ENCODE measurements at places on chromosomes 5 and 9.

DNA sequence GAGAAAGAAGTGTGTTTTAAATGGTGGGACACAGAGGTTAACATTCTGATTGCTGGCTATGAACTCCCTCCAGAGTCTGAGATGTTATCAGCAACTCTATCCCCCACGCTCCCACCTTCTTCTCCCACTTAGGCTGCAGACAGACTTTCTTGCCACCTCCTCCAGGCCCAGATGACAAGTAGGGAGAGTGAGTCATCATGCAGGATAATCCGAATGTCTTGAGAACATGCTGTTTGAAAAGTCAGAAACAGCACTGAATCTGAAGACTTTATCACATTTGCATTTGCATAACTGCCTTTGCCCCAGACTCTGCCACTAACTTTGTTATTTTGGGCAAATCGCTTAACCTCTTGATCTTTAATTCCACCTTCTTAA is 139.8 kb downstream of the ESM1 start:
- DNase-seq: no peak

GRCh38 chr5:151221574-151221973 is 2.3 kb downstream of the CCDC69 start:
- DNase-seq: no peak

DNA sequence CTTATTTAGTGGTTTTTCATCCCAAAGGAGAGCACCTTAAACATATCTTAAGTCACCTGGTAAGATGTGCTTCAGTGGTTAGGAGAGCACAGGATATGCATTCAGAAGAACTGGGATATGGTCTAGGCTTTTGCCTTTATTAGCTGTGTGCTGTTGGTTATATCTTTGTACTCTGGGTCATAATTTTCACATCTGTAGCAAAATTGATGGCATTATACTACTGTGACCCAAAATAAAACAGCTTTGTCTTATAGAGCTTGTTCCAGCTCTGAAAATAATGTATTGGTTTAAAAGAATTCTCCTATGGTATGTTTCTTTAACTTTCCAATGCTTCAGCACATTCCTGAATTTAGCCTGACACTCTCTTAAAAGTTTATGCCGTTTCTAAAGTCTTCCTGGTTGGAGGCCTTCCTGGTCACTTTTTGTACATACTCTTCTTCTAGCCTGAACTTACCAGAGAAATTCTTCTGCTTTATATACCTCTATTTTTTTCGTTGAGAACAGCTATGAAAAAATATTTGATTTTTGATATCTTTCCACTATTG is 337.1 kb upstream of the MPDZ start:
- no peak for DNase-seq

DNA sequence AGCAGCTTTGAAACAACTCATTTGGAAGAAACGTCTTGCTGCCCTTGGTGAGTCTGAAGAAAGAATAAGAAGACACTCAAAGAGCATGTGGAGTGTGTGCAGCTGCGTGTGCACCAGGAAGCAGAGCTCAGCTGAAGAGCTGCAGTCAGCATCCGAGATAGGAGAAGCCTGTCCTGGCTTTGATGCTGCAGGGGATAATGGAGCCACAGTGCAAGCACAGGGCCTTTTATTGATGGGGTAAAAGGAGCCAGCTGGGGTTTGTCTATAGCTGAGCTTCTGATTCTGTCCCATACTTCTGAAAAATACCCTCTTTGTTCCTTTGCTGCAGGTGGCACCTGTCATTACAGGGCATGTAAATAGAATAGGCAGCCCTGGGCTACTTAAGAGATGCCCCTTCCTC is 375.7 kb upstream of the ZNF462 start:
- DNase-seq: peak; percentile 15

DNA sequence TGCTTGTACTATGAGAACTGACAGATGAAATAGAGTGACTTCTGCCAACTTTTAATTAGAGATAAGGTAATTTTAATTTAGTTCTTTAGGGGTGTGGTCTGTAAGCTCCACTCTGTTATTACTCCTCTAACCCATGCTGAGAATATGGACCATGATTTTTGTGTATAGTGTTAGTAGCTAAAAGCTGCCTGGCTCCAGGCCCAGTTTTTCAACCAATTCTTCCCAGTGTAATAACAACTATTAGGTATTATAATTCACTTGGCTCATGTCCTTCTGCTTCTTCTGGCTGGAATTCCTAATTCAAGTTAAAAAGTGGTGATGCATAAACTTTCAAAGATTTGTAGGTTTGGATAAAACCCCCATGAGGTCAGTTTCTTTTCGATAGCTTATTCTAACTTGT is 216.3 kb downstream of the ISL1 start:
- no peak for DNase-seq

GRCh38 chr9:134438195-134438788 is 112.0 kb downstream of the RXRA start:
- no peak for DNase-seq

GRCh38 chr9:127862075-127863011 is 7.9 kb upstream of the ENG start:
- DNase-seq: no peak

DNA sequence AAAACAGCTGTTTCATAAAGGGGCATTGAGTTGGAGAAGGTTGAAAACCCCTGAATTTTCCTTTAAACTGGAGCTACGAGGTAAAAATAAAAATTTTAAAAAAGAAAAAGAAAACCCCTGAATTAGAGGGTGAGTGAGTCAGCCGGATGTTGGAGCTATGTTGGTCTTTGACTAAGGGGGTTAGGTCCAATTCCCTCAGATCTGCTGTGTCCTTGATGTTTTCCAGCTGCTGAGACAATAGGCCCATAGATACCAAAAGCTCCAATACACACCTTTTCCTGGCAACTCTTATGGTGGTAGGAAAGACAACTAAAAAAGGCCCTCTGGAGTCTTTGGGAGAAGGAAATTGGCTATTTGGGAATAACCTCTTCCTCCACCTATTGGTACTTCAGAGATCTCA is 79.4 kb upstream of the SAP30L start:
- DNase-seq: no peak

GRCh38 chr9:110124439-110124838 is 83.5 kb downstream of the C9orf152 start:
- DNase-seq: no peak

DNA sequence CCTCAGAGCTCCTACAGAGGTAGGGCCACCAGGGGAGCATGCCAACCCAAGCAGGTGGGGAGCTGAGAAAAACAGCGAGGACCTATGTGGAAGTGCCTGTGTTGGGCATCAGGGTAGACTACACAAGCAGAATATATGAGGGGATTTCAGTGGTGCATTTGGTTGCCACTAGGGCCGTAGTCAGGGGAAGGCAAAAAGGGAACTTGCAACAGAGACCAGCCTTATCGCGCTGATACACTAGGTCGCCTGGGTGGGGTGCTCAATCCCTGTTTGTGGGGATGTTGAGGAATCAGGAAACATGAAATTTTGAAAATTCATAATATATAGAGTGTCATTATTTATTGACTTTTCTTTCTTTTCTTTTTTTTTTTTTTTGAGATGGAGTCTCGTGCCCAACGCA is 370.9 kb upstream of the PRR16 start:
- DNase-seq: no peak

DNA sequence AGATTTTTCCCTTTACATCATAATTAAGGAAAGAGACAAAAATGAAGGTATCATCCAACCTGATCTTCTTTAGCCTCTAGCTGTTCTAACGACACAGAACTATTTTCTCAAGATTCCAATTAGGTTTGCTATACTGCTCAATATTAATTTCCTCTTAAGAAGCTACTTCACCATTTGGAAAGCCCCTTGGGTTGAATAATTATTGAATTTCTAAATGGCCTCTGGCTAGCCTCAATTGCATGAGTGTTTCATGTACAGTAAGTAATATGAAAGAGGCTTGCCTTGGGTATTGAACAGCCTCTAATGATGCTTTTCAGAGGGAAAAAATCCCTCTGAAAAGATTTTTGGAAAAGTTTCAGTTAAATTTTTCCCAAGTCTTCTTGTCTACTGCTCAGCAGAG is 3.7 kb upstream of the MOB3B start:
- DNase-seq: no peak

DNA sequence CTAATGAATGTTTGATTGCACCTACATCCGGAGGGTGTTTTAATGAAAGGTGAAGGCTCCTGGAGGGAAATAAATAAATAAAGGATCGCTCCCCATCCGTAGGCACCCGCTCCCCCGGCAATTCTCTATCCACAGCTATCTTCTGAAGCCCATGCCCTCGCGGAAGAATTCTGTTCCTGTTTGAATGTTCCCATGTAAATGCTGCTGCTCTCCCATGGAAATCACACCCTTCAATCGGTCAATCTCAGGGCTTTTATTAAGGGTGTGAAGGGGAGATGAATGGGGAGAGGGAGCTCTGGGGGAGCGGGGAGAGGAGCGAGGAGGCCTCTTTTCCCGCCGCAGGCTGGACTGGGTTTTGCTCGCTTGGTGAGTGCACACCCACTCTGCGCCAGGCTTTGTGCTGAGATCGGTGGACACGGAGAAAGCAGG is 21.1 kb upstream of the ARAP3 start:
- DNase-seq: no peak

DNA sequence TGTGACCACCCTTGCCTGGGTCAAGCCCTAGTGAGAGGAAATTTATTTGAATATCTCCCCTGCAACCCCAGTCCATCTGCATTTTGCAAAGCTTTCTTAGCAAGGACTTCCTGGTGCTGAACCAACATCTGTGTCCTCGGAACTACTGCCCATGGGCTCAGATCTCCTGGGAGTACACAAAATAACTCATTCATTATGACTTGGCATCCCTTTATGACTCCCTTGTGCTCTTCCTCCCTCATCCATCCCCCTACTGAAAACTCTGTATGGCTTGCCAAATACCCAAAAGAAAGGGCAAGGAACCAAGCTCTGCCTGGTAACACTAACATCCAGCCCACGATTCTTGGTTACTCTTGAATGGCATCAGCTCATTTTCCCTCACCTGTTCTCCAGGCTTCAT is 368.5 kb downstream of the NTRK2 start:
- no peak for DNase-seq

GRCh38 chr9:29044959-29045358 is 1471.7 kb upstream of the C9orf72 start:
- no peak for DNase-seq

- no peak for DNase-seq
Measured at GRCh38 chr5:96384353-96384752, 48.7 kb downstream of the PCSK1 start.

DNA sequence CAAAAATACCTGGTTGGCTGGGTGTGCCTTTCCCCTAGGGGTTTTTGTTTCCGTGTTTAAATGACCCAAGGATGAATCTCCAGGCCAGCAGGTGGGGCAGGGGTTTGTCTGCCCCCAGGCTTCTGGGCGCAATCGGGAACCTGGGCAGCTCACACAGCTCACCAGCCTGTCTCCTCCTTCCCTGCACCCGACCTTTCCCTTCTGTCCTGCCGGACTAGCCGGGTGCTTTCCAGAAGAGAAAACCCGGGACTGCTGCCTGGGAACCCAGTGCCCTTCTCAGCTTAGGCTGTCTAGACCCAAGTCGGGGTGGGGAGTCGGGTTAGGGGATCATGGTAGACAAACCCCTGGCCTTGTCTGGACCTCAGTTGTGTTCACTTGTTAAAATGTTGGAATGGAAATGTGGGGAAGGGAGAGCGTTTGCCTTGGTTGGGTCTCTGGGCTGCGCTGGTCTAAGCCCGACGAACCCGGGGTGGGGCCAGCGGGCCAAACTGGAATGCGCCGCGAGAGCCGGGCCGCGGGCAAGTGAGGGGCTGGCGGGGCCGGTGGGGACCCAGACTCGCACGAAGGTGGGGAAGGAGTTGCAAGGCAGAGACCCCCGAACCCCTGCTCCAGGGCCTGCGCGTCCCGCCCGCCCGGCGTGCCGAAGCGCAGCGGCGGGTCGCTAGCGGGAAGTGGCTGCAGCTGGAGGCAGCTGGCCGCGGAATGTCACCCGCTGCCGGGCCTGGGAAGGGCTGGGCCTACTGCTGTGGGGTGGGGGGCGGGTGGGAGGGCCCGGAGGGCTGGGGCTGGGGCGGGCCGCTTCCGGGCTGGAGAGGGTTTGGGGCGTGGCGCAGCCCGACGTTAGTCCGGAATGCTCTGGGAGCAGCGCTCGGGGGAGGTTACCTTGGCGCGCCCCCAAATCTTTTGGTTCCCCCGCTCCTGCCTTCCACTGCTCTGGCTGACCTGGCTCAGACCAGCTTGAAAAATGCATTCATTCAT is 84.6 kb downstream of the DAB2IP start:
- DNase-seq: no peak

DNA sequence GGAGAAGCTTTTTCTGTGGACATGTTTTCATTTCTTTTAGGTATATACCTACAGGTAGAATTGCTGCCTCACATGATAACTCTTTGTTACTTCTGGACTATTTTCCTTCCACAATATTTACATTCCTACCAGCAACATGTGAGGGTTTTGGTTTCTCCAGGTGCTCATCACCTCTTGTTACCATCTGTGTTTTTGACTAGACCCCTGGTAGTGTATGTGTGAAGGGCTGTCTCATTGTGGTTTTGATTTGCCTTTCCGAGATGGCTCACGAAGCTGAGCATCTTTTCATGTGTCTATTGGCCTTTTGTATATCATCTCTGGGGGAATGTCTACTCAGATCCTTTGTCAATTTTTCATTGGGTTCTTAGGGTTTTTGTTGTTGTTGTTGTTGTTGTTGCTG is 17.2 kb upstream of the RANBP17 start:
- DNase-seq: no peak

GRCh38 chr9:132056717-132057560 is 22.7 kb downstream of the MED27 start:
- DNase-seq: no peak

GRCh38 chr9:11149065-11149464 is 536.3 kb upstream of the PTPRD start:
- no peak for DNase-seq

- no peak for DNase-seq
Measured at GRCh38 chr5:33854733-33855151, 37.0 kb downstream of the ADAMTS12 start.

DNA sequence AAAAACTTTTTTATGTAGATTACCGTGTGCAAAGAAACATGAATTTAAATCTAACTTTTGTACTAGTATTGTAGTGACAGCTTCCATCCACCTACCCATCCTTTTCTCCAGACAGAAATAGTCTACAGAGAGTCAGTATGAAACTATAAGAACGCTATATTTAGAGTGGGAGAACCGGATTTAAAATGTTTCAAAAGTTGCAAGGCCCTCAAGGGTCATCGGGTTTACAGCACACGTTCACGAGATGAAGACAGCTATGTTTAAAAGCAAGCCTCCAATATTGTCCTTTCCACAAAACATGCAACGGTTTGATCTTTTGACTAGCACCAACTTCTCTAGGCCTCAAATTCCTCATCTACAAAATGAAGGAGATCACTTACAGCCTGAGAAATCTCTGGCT is 139.9 kb downstream of the LPAR1 start:
- no peak for DNase-seq

DNA sequence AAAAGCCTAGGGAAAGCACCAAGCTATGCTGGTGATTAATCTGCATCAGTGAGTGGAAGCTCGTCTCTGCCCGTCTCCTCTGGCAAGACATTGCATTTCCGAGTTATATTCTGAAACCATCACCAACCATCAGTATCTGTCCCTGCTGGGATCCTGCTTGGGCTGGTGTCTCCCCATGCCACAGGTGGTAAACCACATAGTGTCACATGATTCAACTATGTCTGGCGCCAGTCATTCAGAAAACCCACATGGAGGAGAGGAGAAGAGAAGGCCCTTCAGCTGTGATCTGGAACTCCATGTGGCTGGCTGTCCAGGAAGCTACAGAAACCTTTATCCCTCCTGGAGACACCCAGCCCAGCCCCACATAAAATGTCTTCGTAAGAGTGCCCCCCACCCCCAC is 4.8 kb downstream of the IL9 start:
- DNase-seq: no peak

- no peak for DNase-seq
Measured at GRCh38 chr5:132064738-132065331, 4.4 kb downstream of the IL3 start.

- no peak for DNase-seq
Measured at GRCh38 chr5:10279328-10279727, 28.4 kb downstream of the CMBL start.

GRCh38 chr5:53194086-53194485 is 84.5 kb upstream of the MOCS2 start:
- no peak for DNase-seq
